ENCODE measurements at places on chromosomes 13 and 19.
A peak's percentile ranks its signal among the peaks of the same experiment; 100 is the strongest.

- no peak for DNase-seq
Measured at GRCh38 chr13:109868578-109869311, 82.4 kb upstream of the IRS2 start.

DNA sequence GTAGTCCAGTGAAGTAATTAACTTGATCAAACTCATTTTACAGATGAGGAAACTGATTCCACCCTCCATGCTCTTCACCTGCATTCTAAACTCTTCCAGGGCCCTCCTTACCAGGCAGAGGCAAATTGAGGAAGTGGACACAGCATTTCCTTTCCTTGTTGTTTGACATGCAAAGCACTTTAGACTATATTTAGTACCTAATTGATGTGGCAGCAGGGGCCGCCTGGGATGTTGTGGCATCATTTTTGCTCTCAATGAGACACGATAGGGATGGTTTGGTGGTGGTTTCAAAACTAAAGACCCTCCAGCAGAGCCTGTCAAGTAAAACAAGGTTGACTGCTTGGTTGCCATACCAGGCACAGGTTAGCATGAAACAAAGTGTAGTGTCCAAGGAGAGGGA, 7.9 kb downstream of the SIPA1L3 start:
- no peak for DNase-seq

GRCh38 chr19:1992759-1993260, 22.7 kb downstream of the BTBD2 start:
- DNase-seq: no peak

- DNase-seq: no peak
Measured at GRCh38 chr13:99566125-99567083, 65.1 kb downstream of the TM9SF2 start.

DNA sequence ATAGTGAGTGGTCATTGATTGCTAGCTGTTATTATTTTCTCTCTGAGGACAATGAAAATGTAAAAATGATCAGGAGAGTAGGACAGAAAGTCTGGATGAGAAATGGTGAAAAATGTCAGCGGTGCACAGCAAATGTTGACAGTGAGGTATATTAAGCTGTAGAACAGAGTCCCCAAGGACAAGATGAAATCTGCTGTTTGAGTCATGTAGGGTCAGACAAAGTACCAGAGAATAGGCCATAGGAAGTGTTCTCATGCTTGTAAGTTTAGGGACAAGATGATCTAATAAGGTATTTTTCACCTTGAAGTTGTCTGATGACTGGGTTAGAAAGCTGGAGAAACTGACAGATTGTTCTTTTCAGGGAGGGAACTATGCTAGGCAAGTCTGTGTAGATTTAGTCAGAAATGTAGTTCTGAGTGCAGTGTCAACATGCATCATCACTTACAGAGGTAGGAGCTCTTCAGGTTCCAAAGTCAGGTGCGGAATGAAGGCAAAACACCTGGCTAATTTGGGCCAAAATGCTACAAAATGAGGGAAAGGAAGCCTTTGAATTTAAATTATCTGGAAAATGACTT, 369.3 kb downstream of the DLEU7 start:
- no peak for DNase-seq

GRCh38 chr19:1747285-1748114, 5.8 kb upstream of the ONECUT3 start:
- peak; percentile 92 for DNase-seq

- DNase-seq: no peak
Measured at GRCh38 chr13:80547885-80548825, 207.2 kb upstream of the SPRY2 start.

GRCh38 chr19:19232261-19232721, 20.5 kb downstream of the NCAN start:
- DNase-seq: no peak

DNA sequence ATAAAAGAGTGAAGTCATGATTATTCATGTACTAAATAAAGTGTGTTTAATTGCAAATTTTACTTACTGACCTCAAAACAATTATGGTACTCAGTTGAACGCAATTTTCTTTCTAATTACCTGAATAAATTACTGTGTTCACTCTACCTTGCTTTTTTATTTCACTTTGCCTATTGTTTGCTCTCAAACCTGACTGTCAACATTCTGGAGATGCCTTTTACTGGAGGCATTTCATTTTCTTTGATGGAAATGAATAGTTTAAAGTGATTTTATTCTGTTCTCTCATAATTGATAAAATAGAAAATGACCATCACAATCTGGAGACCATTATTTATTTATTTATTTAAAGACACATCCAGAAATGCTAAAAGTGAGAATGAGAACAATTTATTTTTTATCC, 811.5 kb upstream of the ATXN8OS start:
- no peak for DNase-seq

- peak; percentile 97 for DNase-seq
Measured at GRCh38 chr19:46697204-46697960, 19.5 kb downstream of the PRKD2 start.

GRCh38 chr19:9620842-9621155, 233 bp downstream of the ZNF561 start:
- no peak for DNase-seq

DNA sequence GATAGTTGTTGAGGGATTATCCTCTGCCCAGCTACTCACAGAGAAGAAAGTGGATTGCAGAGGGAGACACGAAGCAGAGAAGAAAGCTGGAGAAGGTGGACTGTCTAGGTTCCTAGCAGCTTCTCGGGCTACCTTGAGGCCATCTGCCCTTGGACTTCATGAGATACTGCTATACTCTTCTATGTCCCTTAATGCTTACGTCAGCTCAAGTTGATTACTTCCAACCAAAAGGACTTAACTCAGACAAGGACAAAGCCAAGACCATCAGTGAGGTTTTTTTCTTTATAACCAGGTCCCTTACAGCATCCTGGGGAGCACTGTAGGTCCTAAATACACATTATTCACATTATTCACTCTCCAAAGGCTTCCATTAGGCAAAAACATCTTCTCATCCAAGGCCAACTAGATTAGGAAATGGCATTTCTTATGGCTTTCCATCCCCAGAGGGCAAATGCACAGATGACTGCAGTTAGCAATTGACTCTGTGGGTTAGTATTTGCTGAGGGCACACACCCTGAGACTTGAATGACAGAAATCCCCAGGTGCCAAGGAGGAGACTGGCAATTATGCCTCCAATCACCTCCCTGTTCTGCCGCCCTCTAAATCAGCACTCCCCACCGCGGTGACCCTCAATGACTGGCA, 4.1 kb upstream of the UBE2L5 start:
- no peak for DNase-seq

- DNase-seq: no peak
Measured at GRCh38 chr19:57004418-57004817, 115.4 kb upstream of the USP29 start.

- DNase-seq: no peak
Measured at GRCh38 chr19:41918095-41918494, 10.2 kb downstream of the ERFL start.

- DNase-seq: no peak
Measured at GRCh38 chr13:104584481-104584880, 1518.3 kb upstream of the SLC10A2 start.

DNA sequence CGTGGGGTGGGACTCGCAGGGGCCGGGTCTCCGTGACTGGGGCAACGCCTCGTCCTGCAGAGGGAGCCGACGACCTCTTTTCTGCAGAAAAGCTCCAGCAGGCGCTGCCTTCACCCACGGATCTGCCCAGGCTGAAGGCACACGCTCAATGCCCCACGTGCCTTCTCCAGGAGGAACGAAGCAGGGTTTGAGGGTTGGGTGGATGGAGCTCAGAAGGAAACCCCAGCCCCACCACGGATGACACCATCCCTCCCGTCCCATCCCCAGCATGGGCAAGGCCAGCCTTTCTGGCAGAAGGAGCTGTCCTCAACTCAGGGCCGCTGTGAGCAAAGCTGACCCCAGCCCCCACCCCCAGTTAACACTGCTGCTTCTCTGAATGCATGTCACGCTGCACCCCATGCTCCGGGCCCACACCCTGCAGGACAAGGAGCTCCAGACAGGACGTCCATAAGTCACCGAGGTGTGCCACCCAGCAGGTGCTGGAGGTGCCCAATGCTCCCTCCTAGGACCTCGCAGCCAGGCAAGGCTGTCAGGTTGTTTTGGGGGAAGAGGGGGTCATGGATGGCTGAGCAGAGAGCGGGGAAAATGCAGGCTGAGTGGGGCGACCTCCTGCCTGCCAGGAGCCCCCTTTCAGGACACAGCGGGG, 7.4 kb downstream of the C19orf25 start:
- DNase-seq: no peak

GRCh38 chr13:34675626-34676025, 266.4 kb upstream of the NBEA start:
- DNase-seq: no peak

- no peak for DNase-seq
Measured at GRCh38 chr19:32866061-32866460, 3.5 kb downstream of the SLC7A9 start.

DNA sequence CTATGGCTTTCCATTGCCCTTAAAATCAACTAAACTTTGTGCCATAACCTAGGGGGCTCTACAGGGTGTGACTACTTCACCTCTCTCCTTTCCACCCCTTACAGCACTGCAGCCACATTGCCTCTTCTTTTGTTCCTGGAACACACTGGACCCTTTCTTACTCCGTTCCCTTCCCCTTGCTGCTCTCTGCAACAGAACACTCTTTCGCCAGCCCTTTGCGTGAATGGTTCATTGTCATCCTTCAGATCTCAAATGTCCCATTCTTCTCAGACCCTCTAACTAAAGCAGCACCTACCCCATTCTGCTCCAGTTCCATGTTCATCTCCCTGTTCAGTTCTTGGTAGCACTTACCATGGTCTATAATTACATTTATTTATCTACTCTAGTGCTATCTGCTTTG, 208.3 kb downstream of the OXGR1 start:
- DNase-seq: no peak

DNA sequence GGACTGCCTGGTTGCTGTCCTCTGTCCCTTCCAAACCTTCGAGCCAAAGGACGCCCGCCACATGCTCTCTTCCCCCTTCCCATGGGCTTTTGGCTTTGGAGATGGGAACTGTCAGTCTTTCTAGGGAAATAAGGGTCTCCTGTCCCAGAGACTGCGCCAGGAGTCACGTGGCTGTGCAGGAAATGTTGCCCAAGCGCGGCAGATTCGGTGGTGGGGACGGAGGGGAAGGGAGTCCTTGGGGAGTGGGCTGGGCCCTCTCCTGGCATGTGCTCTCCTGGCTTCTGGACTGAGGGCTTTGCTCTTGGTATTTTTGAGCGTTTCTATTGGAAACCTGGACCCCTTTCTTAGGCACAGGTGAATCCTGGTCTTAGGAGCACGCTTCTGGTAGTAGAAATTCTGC, 103.2 kb downstream of the KDM4B start:
- no peak for DNase-seq

DNA sequence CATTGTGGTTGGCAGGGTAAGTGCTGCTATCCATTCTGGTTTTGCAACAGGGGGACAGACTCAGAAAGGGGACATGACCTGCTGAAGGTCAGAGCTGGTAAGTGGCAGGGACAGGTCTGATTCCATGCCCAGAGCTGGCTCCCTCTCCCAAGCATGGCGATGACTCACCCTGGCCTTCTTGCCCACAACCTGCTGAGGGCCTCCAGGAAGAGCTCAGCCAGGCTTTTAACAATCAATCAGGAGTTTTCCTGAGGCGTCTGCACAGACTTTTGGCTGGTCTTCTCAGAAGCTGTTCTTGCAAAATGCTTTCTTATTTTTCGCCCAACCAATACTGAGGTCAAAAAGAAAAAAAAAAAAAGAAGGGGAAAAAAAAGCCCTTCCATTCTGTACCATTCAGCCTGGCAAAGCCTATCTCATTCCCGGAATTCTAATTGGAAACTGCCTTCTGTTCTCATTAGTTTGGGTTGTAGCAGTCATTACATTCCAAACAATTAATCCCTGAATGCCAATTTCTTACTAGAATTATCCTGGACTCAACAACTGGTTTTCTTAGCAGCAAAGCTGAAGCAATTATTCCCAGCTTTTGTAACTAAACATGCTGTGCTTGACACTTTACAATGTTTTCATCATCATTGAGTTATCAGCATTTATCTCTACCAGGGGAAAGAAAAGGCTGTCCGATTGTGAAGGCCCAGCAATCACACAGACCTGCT, 17.7 kb downstream of the SIAH3 start:
- no peak for DNase-seq

DNA sequence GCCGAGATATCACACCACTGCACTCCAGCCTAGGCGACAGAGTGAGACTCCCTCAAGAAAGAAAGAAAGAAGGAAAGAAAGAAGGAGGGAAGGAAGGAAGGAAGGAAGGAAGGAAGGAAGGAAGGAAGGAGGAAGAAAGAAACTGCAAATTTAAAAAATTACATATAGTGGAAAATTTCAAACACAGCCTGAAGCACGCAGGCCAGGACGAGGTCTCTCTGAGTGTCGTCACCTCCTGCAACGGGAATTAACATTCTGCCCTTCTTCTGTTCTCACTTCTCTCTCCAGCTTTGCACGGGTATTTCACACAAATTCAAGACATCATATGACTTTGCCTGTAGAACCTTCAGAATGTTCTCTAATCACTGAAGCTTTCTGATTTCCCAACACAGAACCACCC, 108.2 kb downstream of the GNG7 start:
- no peak for DNase-seq

DNA sequence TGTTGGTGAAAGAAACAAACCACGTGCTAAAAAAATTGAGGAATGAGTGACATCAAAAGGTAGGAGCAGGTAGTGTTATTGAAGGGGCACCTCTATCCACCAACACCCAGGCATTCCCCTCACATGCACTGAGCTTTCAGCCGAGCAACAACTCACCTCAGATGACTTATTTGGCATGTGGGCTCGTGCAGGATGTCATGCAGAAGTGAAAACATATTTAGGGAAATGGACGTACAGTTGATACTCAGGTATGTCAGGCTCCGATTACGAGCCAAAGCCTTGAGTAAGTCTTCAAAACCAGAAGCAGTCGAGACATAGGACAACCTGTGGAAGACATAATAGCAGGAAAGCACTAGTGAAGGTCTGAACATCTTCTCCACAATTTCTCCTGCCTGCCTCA, 30.4 kb downstream of the NLRP11 start:
- DNase-seq: no peak

All from stomach (tissue), 19 donors.